AG10803 (cell line): ENCODE measurements at places on chromosomes 7 and 10.

- no peak for DNase-seq
These were observed 518.1 kb upstream of the AKR1E2 start for GRCh38 chr10:4307910-4308309.

DNA sequence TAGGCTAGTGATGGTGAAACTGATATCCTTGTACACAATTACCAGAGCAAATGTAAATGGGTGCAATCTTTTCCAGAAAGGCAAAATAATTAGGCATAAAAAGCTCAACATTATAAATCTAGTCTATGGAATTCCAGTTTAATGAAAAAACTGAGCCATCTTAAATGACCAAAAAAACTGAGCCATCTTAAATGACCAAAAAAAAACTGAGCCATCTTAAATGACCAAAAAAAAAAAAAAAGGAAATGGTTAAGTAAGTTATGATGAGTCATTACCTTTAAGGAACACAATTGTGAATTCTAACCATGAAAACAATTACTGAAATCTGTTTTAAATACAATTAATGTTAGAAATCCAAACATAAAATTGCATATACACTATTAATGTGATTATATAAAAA is 25.3 kb downstream of the USP6NL start:
- DNase-seq, result no peak

DNA sequence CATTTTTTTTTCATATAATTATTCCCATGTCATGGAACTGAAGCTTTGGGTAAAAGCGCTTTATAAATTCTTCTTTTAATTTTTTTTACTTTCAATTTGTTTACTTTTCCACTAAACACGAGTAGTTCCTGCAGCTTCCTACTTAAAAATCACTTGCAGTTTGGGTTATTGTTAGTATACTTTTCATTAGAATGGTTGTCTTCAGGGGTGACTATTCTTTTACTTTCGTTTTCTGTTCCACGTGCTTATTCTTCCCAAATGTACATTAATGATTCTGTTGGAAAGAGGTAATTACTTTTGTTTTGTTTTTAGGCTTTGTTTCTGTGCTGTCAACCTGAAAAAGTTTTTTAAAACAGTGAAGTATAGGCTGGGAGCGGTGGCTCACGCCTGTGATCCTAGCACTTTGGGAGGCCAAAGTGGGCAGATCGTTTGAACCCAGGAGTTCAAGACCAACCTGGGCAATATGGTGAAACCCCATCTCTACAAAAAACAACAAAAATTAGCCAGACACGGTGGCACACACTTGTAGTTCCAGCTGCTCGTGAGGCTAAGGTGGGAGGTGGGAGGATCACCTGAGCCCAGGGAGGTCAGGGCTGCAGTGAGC is 5.2 kb upstream of the CFAP69 start:
- DNase-seq, result no peak

GRCh38 chr10:7984896-7985295 is 69.6 kb upstream of the GATA3 start:
- DNase-seq, result no peak

DNA sequence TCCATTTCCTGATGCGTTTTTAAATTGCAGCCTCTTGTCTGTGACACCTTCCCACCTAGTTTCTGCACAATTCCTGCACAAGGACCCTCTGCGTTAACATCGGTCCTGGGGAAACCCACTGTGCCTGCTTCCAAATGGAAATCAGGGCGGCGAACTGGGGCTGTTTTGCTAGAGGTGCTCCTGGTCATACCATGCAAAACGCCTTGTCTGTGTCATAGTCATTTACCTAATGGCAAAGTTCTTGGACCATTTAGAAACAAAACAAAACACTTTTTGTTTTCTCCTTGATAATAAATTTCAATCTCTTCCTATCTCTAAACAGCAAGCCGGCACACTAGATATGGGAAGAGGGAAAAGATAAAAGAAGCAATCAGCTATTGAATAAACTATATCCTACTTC is 206.9 kb upstream of the KLF14 start:
- no peak for DNase-seq

DNA sequence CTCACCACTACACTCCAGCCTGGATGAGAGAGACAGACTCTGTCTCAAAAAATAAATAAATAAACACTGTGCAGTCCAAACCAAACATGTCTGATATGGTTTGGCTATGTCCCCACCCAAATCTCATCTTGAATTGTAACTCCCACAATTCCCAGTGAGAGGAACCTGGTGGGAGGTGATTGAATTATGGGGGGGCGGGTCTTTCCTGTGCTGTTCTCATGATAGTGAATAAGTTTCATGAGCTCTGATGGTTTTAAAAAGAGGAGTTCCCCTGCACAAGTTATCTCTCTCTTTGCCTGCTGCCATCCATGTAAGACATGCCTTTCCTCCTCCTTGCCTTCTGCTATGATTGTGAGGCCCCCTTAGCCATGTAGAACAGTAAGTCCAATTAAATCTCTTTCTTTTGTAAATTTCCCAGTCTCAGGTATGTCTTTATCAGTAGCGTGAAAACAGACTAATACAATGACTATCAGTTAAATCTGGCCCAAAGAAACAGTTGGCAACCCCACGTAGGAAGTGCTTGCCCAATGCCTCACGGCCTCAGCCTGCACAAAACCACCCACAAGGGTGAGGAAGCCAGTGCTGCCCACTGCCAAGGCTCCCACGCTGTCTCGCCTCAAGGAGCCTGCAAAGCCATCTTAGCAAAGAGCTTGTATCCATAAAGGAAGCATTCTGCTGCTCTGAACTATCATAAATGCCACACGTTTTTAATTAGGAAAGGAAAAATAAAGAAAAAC is 64.7 kb downstream of the PIK3AP1 start:
- no peak for DNase-seq

- peak; percentile 33 for DNase-seq
These were observed 5.5 kb downstream of the ZNF503 start for GRCh38 chr10:75395932-75396630.

GRCh38 chr7:127741764-127742375 is 89.9 kb downstream of the SND1 start:
- DNase-seq, result no peak

- DNase-seq, result no peak
These were observed 79.6 kb upstream of the FOXP2 start for GRCh38 chr7:114334989-114335388.

- DNase-seq, result no peak
These were observed 65.2 kb upstream of the OGDHL start for GRCh38 chr10:49827297-49827696.

- no peak for DNase-seq
These were observed 138.2 kb downstream of the CHCHD3 start for GRCh38 chr7:132943645-132944044.

DNA sequence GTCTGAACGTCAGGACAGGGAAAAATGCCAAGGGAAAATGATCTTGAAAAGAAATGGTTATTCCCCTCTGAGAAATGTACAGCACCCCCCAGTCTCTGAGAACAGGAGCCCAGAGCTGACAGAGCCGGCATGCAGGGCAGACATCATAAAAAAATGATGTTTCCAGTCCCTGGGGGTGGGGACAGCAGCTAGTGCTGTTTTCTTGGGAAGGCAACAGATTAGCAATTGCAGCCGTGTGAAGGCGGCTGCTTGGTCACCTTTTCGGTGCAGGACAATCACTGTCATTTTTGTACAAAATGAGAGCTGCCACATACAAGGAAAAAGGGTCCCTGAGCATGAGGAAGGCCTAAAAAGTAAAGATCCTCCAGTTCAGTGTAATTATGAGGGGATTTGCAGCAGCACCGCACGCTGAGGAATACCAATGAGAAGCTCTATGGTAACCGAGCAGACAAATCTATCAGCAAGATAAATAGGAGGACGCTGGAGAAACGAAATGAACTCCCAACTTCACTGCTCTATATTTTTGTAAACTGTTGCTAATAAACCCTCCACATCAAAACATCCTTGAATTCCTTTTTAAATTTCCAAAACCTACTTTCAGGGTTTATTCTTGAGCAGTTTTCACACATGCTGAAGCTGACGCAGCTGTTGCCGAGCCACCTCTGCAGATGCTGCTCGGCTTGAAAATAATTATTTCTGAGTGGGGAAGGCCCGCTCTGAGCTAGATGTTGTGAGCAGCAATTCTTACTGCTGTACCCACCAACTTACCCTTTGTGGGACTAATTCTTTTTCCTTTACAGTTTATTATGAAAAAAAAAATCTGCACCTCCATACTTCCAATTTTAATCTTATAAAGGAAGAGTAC is 98.2 kb upstream of the NEBL start:
- no peak for DNase-seq

GRCh38 chr10:93926613-93927012 is 32.8 kb downstream of the SLC35G1 start:
- peak; percentile 11 for DNase-seq

DNA sequence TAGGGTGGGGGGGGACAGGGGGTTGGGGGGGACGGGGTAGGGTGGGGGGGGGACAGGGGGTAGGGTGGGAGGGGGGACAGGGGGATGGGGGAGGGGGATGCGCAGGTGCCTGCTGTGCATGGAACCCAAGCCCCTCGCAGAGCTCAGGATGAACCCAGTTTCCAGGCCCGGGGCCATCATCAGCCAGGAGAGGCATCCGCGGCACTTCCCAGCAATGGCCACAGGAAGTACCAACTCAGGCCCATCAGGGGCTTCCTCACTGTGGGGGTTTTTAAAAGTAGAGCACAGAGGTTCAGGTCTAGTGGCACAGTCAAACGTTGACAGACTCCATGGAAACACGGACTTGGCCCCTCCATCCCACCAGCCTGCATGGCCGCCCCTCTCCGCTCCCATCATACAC is 172.7 kb downstream of the DIP2C start:
- DNase-seq, result no peak

DNA sequence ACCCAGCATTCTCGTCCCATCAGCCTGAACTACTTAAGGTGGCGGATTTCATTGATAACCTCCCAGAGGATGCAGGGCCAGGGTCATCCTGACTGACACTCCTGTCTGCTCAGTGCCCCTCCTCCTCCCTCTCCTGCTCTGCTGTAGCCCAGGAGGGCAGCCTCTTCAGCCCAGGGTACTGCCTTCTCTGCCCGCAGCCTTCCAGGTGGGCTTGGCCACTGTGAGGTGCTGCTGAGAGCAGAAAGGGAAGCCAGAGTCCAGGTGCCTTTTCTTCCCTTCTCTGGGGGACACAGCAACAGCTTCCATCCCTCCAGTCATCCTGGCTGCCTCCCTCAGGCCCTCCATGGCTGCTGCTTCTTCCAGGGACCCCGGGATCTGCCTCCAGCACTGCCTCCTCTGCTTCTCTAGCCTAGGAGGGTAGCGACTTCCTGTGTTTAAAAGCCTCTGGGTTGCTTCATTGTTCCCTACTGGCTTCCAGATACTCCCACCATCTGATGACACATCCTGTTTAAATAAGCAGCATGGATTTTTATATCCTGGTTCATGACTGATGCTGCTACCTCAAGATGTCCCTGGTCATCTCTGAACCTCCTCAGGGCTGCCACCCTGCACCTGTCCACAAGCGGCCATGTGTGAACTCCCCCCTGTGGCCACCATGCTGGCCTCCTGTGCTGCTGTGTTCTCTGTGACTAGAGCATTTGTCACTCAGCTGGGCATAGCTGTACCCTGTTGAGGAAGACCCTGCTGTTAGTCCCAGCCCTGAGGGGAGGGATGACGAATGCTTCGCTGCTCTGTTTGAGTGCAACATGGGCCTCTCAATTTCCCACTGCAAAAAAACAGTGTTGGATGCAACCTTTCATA is 55.8 kb downstream of the AKR1C4 start:
- DNase-seq, result no peak

- peak; percentile 24 for DNase-seq
These were observed 146.3 kb downstream of the TRIL start for GRCh38 chr7:28811701-28812430.

GRCh38 chr10:60549686-60550085 is 160.0 kb upstream of the ANK3 start:
- DNase-seq, result peak; percentile 3

DNA sequence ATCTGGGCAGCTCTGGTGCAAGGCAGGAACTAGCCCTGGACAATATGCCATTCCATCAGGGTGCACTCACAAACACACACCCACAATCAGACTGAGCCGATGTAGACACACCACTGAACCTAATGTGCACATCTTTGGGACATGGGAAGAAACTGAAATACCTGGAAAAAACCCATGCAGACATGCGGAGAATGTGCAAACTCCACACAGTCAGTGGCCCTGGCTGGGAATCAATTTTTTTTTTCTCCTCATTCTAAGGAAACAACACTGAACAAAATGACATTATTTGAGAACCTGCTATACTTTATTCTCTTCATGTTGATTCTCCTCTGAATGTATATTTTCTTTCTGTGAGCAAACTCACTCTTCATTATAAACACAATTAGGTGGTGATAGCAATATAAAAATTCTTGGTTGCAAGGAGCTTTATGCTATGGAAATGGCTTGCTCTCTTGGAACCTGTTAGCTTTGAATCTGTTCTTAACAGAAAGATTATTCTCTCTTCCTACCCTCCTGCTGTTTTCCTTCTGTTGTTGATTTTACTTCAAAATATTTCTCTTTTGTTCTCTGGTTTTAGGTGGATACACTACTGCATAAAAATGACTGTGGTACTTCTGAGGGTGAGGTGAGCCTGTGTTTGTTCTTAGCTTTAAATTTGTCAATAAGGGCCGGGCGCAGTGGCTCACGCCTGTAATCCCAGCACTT is 33.0 kb upstream of the MICU1 start:
- DNase-seq, result no peak

DNA sequence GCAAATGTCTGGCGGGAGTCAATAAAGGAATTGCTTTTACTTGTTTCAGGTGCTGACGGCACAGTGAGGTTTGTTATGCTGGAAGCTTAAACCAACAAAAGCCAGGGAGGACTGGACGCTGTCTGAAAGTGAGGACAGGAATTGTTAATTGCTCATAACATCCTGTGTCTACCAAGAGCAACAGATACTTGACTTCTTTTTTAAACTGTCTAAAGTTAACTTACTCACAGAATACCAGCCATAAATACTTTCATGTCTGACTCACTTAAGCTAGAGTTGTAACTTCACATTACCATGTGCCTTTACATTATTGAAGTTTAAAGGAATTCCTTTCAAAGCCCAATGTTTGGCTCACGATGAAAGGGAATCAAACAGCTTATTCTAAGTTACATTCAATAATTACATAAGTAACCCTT is 252.7 kb upstream of the SHH start:
- DNase-seq, result no peak

GRCh38 chr7:2820508-2820934 is 23.6 kb downstream of the GNA12 start:
- peak; percentile 97 for DNase-seq

GRCh38 chr7:118185163-118185860 is 1.3 kb downstream of the LSM8 start:
- DNase-seq, result peak; percentile 80

- peak; percentile 95 for DNase-seq
These were observed 33.8 kb downstream of the VOPP1 start for GRCh38 chr7:55538538-55538937.
